ENCODE measurements at places on chromosomes 2 and 18. TPM values are rescaled to one million over a fixed set of nuclear protein-coding genes. Genes with fewer than 3 reads are reported as not detected.

The ANKRD30BL gene
- not detected for total RNA-seq

- H3K27me3 ChIP-seq: no peaks in the 10 kb centered on the region
- no peak overlapping the region for H3K27ac ChIP-seq
- H3K4me3 ChIP-seq: no peak overlapping the region
- no peaks in the 10 kb centered on the region for H3K36me3 ChIP-seq
- DNase-seq: peak; percentile 4
Measured at GRCh38 chr18:39730606-39731005, 2165.0 kb upstream of the CELF4 start.

The SKOR2 gene
- total RNA-seq: not detected

The RPL31 gene
- total RNA-seq: 938 TPM

GRCh38 chr2:33735096-33735495 is 136.0 kb upstream of the FAM98A start:
- H3K27me3 ChIP-seq: no peaks in the 10 kb centered on the region
- no peaks in the 10 kb centered on the region for H3K4me1 ChIP-seq
- H3K27ac ChIP-seq: no peak overlapping the region
- H3K4me3 ChIP-seq: no peak overlapping the region
- no peak for DNase-seq

All from IMR-90 (cell line).